ENCODE measurements at places on chromosomes 4 and X. TPM values are rescaled to one million over a fixed set of nuclear protein-coding genes. Genes with fewer than 3 reads are reported as not detected.

FREM3 gene
- not detected for total RNA-seq

BEX5 gene
- 0.61 TPM for total RNA-seq

FAM200B gene
- 9.1 TPM for total RNA-seq

BMP3 gene
- total RNA-seq: 0.04 TPM

RNF128 gene
- not detected for total RNA-seq

CCDC110 gene
- total RNA-seq: 0.71 TPM

BLTP1 gene
- 44.4 TPM for total RNA-seq

TDO2 gene
- not detected for total RNA-seq

ADGRG4 gene
- total RNA-seq: not detected

GPAT3 gene
- total RNA-seq: 0.76 TPM

KLF8 gene
- 15.2 TPM for total RNA-seq

All from activated B cell treated with CpG ODN at 0.5 μM for 24 hours (primary cell).